ENCODE measurements at places on chromosomes 16 and 17.
A peak's percentile ranks its signal among the peaks of the same experiment; 100 is the strongest.

- peak; percentile 50 for DNase-seq
Observed at GRCh38 chr17:17613708-17614114, 22.2 kb upstream of the PEMT start.

DNA sequence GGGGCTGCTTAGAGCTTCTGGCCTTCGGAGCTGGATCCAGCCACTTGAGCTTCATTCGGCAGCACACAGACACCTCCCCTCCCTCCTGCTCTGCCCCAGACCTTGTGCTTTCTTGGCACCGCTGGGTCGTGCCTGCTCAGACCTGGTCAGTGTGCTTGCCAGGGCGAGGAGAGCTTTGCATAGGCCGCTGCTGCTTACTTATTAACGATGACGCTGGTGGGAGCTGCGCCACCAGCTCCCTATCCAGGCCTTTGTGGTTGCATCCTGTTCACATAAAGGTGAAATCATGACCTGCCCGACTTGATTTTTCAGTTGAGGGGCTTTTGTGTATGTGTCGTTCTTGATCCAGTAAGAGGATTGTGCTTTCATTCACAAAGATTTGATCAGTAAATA lies 101.1 kb downstream of the MSI2 start:
- no peak for DNase-seq

DNA sequence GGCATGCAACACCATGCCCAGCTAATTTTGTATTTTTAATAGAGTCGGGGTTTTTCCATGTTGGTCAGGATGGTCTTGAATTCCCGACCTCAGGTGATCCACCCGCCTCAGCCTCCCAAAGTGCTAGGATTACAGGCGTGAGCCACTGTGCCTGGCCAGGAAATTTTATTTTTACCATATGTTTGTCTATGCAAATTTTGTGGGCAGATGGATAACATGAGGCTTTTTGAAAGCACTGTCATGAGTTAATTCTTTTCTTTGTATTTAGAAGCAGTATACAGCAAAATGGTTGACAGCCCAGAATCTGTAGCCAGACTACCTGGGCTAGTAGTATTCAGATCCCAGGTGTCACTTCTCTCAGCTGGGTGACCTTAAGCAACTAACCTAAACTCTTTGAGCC lies 8.5 kb upstream of the KPNB1 start:
- DNase-seq: no peak

GRCh38 chr16:13143551-13143950 lies 242.2 kb downstream of the SHISA9 start:
- DNase-seq: no peak

GRCh38 chr16:27481282-27481934 lies 68.3 kb downstream of the GTF3C1 start:
- no peak for DNase-seq

GRCh38 chr17:69480245-69480644 lies 65.7 kb downstream of the MAP2K6 start:
- no peak for DNase-seq

DNA sequence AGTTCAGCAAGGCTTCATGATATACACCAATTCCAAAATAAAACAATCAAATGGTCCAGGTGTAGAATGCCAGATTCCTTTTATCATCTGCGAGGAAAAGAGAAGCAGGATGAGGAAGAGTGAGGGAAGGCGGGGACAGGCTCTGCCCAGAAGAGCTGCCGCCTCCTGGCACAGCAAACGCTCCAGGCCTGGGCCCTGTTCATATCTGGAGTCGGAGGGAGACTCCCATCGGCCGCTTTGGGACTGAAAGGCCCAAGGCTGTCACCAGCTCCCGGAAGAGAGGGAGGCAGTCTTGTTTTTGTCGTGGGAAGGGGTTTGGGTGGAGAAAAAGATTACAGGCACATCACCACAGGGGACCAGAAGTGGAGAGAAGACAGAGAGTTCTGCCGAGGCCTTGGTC lies 29.0 kb upstream of the SLC25A19 start:
- DNase-seq: no peak

DNA sequence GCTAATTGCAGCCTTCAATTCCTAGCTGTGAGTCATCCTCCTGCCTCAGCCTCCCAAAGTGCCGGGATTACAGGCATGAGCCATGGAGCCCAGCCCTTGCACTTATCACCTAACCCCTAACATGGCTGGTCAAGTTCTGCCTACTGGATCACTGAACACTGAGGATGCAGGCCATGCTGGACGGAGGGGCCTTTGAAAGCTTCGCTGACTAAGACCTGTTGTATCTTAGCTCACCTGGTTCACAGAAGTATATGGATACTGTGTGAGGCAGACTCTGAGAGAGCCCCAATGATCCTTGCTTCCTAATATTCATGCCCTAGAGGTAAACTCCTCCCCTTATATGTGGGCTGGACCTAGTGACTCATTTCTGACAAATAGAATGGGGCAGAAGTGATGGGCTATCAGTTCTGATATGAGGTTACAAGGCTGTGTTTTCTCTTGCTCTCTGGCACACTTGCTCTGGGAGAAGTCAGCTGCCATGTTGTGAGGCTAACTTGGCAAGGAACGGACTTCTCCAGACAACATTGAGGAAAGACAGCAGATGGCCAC lies 11.7 kb upstream of the TMIGD1 start:
- DNase-seq: no peak

- DNase-seq: no peak
Observed at GRCh38 chr17:65609749-65610148, 48.3 kb upstream of the AXIN2 start.

GRCh38 chr16:53504665-53505064 lies 1.7 kb upstream of the AKTIP start:
- DNase-seq: no peak

DNA sequence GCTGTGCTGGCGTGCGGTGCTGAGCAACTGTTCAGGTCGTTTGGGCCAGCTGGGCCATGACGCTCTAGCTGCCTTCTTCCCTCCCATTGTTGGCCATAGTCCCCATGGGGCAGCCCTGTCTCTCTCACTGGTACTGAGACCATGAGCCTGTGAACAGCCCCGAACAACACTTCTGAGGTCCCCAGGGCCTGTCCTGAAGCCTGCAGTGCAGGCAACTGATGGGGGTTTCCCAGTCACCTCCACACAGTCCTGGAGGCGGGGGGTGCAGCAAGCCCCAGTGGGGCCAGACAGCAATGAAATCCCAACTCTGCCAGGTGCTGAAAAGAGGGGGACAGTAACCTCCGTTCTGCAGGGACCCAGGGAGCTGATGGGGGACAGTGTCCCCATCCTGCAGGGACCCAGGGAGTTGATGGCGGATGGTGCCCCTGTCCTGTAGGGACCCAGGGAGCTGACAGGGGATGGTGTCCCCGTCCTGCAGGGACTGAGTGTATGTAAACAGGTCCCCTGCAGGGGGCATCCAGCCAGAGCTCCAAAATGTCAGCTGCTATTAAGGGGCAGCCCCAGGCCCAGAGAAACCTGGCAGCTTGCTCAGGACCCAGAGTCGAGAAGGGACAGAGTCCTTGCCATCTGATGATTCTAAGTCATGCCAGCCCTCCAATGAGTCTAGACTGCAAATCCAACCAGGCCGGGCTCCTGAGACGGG lies 30.4 kb downstream of the ENGASE start:
- DNase-seq: no peak

DNA sequence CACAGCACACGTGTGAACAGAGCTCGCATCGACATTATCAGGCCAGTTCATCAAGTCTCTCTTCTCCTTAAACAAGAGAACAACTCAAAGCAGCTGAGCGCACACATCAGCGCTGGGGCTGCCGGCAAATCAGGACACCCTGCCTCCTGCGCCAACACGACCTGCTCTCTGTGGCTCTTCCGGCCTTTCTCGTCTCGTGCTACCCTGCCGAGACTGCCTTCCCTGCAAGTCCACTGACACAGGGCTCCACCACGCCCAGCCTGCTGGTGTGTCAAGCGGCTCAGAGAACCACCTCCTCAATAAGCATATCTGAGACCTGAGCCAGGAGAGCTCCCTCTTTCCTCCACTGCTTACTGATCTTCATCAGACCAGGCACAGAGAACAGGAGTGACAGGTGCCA lies 96.9 kb downstream of the ZNF778 start:
- no peak for DNase-seq

DNA sequence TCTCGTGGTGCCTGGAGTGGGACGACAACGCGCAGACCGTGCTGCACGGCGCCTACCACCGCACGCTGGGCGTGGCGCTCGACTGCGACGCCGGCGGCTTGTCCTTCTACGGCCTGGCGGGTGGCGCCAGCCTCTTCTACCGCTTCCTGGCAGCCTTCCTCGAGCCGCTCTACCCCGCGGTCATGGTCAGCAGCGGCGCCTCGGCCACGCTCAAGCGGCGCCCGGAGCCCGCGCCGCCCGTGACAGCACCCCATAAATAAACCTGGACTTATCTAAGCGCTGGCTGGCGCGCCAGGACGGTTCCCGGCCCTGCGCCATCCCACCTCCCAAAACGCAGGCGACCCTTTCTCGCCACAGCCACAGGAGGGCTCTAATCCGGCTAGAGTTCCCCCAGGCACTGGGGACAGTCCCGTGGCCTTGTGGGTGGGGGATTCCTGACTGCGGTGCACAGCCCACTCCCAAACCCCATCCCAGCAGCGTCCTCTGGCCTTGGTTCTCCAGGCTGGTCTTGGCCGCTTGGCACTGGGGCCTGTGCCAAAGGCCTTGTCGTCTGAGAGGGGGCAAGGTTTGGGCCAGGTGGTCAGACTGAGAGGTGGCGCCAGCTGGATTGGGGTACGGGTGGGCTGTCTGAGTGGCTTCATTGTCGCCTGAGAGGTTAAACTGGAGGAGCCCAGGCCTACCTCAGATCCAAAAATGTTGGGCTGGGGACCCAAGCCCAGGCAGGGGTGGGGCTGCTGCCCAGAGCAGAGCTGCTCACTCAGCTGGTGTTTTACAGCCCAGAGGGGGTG lies 10.1 kb upstream of the SLC16A5 start:
- peak; percentile 59 for DNase-seq

DNA sequence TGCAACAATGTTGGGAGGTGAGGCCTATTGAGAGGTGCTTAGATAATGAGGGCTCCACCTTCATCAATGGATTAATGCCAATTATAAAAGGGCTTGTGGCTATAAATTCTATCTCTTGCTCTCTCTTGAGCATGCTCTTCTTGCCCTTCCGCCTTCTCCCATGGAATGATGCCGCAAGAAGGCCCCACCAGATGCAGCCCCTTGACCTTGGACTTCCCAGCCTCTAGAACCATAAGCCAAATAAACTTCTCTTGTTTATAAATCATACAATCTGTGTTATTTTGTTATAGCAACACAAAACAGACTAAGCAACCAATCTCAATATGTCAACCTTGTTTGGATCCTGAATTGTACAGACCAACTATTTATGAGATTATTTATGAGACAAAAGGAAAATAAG lies 20.0 kb downstream of the MYH10 start:
- no peak for DNase-seq

GRCh38 chr17:15966183-15966878 lies 21.4 kb downstream of the ADORA2B start:
- peak; percentile 26 for DNase-seq

DNA sequence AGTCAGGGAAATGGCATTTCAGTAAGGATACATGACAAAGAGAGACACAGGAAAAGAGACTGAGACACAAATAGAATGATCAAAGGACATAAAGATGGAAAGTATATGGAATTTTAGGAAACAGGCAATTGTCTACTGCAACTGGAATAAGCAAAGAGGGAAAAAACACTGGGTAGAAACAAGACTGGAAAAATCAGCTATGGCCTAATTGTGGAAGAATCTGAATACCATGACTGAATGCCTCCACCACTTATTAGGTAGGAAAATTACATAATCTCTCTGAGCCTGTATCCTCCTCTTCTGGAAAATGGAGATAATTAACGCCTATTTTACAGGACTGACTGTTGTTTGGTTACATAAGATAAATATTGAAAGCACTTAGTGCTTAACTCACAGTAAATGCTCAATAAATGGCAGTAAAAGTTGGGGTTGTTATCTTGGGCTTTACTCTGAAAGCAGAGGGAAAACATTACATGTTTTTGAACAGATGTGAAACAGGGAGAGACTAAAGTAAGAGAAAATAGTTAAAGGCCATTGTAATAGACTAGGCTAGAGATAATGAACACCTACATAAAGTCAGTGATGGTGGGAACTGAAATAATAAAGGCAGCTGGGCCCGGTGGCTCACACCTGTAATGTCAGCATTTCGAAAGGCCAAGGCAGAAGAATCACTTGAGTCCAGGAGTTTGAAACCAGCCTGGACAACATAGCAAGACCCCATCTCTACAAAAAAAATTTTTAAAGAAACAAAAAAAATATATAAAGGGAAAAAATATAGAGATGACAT lies 63.5 kb upstream of the C17orf78 start:
- no peak for DNase-seq

DNA sequence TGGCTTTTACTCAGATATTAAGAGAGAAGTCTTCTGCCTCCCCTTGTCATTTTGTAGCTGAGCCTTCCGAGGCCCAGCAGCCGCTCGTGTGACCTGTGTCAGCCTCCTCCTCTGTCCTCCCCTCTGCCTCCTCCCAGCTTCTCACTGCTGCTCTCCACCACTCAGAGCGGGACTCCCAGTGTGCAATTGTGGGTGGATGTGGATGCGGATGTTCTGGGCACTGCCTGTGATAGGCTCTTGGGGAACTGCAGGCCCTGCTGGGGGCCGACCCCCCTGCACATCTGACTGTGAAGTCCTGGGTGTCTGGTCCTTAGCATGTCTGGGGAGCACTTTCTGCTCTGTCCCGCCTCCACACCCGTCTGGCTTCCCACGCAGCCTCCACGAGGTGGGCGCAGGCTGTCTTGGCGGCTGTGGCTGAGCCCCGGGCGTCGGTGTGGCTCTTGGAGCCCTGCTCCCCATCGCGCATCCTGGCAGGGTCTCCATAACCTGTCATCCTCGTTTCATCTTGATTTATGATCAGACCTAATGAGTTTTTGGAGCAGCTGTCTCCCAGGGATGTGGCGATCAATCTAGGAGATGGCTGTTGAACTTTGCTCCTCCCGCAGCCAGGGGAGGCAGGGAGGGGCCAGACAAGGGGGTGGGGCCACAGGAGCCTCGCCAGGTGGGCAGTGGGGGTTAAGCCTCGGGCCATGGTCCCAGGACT lies 28.1 kb downstream of the GRIN2C start:
- DNase-seq: no peak

GRCh38 chr17:4969551-4970173 lies 2.0 kb upstream of the SPAG7 start:
- DNase-seq: no peak

- peak; percentile 79 for DNase-seq
Observed at GRCh38 chr17:77444984-77445759, 304.4 kb downstream of the SEC14L1 start.

DNA sequence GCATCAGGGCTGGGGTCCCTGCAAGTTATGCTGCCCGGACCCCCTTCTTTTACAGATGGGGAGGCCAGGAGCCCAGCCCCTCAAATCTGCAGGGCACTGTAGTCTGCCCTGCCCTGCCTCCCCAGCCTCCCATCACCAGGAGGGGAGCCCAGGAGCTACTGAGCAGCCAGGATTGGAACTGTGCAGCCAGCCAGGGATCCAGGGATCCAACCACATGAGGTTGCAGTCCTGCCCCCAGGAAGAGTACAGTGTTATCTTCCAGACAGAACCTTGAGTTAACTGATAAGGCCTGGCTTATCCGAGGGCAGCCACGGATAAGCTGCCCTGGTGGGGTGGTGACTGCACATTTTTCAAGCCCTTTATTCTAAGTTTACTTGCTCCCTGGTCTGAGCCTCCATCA lies 11.4 kb upstream of the NDRG4 start:
- DNase-seq: no peak
